Muscle of leg (tissue), 16 donors: ENCODE measurements at places on chromosomes 1 and 21. TPM values are rescaled to one million over a fixed set of nuclear protein-coding genes. Genes with fewer than 3 reads are reported as not detected.
A peak's percentile ranks its signal among the peaks of the same experiment; 100 is the strongest.

OR2G6 gene
- total RNA-seq: not detected

CNIH3 gene
- total RNA-seq: 2.9 TPM

- no peak for DNase-seq
- no peak overlapping the region for H3K4me3 ChIP-seq
- no peaks in the 10 kb centered on the region for H3K4me1 ChIP-seq
- no peak overlapping the region for H3K27ac ChIP-seq
- no peaks in the 10 kb centered on the region for H3K36me3 ChIP-seq
Observed at GRCh38 chr1:171636141-171636540, 14.1 kb downstream of the MYOCOS start.

DNA sequence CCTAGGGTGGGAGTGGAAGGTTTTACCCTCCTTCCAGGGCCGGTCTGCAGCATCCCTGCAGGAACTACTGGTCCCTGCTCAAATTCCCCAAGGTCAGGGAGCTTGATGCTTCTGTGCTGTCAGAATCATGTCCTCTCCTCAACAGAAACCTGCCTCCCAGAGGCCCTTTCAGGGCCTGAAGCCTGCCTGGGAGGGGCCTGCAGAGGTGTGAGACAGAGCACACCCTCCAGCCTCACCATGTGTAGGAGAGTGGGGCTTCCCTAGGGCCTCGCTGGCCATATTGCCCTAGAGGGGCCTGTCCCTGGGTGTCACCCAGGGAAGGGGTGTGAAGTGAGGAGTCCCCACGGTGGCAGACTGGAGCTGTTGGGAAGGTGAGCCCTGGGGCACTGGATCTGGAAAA, 21.1 kb downstream of the KNCN start:
- no peak overlapping the region for H3K4me3 ChIP-seq
- peaks cover 77% of the 10 kb centered on the region for H3K27me3 ChIP-seq
- H3K27ac ChIP-seq: no peak overlapping the region
- H3K36me3 ChIP-seq: no peaks in the 10 kb centered on the region
- H3K4me1 ChIP-seq: peaks cover 7% of the 10 kb centered on the region
- DNase-seq: no peak

- no peak overlapping the region for H3K27ac ChIP-seq
- H3K4me1 ChIP-seq: no peaks in the 10 kb centered on the region
- DNase-seq: no peak
- no peaks in the 10 kb centered on the region for H3K27me3 ChIP-seq
- no peak overlapping the region for H3K4me3 ChIP-seq
Observed at GRCh38 chr1:98827041-98827440, 165.5 kb downstream of the SNX7 start.

LCE1C gene
- not detected for total RNA-seq

GRCh38 chr1:97041026-97041425, 319.4 kb downstream of the PTBP2 start:
- DNase-seq: no peak
- no peaks in the 10 kb centered on the region for H3K4me1 ChIP-seq

DNA sequence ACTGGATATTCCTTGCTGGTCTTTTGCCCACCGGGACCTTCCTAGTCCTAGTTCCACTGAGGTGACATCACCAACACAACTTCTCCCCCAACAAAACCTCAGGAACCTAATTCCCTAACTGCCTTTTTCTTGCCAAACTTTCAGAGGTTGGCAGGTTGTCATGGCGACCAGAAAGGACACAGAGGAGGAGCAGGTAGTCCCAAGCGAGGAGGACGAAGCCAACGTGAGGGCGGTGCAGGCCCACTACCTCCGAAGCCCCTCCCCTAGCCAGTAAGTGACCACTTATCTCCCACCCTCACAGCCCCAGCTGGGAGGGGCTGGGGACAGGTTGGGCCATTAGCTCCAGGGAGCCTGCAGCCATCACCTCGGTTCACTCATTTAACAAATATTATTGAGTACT, 815 bp downstream of the STYXL2 start:
- H3K4me1 ChIP-seq: peaks cover 25% of the 10 kb centered on the region
- H3K27ac ChIP-seq: peak overlapping the region; percentile 93
- DNase-seq: peak; percentile 18

GRCh38 chr1:181141431-181141910, 53.0 kb downstream of the IER5 start:
- no peak for DNase-seq
- peaks cover 16% of the 10 kb centered on the region for H3K4me1 ChIP-seq
- H3K27ac ChIP-seq: no peak overlapping the region
- no peak overlapping the region for H3K4me3 ChIP-seq

- no peaks in the 10 kb centered on the region for H3K36me3 ChIP-seq
- H3K4me1 ChIP-seq: no peaks in the 10 kb centered on the region
- no peaks in the 10 kb centered on the region for H3K27me3 ChIP-seq
- DNase-seq: no peak
- H3K27ac ChIP-seq: no peak overlapping the region
Observed at GRCh38 chr1:224044420-224044819, 69.5 kb upstream of the FBXO28 start.

OPTC gene
- not detected for total RNA-seq

NR5A2 gene
- 3.7 TPM for total RNA-seq

DNA sequence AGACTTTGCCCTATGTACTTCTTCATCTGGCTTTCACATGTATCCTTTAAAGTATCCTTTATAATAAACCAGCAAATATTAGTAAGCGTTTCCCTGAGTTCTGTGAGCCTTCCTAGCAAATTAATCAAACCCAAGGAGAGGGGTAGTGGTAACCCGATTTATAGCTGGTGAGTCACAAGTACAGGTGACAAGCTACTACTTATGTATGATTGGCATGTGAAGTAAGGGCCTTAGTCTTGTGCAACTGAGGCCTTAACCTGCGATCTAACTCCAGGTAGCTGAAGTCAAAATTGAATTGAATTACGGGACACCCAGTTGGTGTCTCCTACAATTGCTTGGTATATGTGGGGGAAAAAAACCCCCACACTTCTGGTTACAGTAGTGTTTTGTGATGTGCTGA, 26.0 kb downstream of the SLC16A1 start:
- no peak for DNase-seq
- H3K36me3 ChIP-seq: peaks cover 8% of the 10 kb centered on the region
- no peak overlapping the region for H3K27ac ChIP-seq
- no peaks in the 10 kb centered on the region for H3K27me3 ChIP-seq
- H3K4me3 ChIP-seq: no peak overlapping the region

DNA sequence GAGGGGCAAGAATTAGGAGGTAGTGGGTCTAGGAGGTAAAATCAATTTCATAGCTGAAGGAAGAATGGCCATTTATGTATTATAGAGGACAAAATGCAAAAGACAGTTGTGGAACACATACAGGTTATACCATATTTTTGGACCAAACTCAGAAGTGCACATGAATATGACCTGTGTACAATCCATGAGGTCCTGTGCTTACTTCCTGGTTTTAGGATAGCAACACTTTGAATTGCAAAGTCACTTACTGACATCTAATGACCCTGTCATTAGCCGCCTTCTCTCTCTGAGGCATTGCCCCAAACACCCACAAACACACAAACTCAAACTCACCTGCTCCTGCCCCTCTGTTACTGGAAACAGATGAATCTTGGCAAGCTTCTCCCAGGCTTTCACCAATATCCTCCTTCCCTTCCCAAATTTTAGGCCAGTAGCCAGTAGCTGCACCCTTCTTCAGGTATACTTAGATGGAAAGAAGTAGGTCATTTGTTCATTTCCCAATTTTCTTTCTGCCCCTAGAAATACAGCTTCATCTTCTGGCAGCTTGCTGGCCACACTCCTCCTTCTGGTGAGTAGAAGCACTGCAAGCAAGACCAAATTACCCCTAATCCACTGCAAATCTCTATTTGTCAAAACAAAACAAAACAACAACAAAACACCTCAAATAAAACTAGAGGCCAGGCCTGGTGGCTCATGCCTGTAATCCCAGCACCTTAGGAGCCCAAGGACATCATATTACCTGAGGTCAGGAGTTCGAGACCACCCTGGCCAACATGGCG, 13.7 kb upstream of the RPL5 start:
- H3K36me3 ChIP-seq: no peaks in the 10 kb centered on the region
- DNase-seq: peak; percentile 23
- no peak overlapping the region for H3K27ac ChIP-seq
- H3K4me3 ChIP-seq: no peak overlapping the region
- no peaks in the 10 kb centered on the region for H3K4me1 ChIP-seq

BTBD8 gene
- total RNA-seq: 3.6 TPM

C8A gene
- not detected for total RNA-seq

DNA sequence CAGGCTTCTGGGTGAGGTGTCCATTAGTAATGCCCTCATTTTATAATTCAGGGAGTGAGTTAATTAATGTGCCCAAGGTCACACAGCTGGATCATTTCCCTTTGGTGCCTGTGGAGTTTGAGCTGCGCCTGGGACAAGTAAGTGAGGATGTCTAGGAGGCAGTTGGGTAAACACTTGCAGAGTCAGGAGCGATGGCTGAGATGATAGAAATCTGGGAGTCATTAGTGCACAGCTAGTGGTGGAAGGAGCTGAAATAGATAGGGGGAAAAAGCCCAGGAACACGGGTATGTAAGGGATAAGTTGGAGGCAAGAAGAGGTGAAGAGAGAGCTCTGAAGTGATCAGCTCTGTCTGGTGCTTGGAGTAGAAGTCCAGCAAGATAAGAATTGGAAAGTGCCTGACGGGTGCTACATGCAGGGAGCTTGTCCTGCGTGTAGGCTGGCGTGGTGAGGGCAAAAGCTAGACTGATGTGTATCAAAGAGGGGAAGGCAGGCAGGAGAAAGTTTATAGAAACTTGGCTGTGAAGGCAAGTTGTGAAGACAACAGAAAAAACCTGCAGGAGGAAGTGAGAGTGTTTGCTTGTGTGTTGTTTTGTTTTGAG, 1.7 kb upstream of the SCAF4 start:
- peak overlapping the region; percentile 3 for H3K27ac ChIP-seq
- no peak overlapping the region for H3K4me3 ChIP-seq
- H3K27me3 ChIP-seq: no peaks in the 10 kb centered on the region
- DNase-seq: no peak

DNA sequence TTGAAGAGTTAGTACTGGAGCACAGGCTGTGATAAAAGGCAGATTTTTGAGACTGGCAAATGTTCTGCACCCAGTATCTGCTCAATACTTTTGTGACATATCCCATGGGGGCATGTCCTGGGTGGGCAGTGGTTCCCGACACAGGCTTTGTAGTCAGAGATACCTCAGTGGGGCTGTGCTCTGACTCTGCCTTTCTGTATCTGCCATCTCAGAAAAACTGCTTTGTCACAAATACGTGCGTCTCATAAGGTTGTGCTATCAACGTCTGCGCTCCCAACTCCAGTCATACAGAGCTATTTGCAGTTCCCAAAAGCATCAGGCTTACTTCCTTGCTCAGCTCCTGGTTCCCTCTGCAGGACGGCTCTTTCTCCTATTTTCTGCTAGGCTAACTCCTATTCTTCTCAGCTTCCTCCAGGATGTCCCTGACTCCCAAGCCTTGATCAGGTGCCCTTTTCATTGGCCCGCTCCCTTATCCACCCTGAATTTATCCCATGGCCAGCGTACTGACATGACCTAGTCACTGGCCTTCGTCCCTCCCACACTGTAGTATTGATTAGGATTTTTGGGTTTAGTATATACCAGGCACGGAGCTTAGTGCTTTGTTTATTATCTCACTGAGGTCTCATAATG, 12.1 kb upstream of the RAB29 start:
- no peaks in the 10 kb centered on the region for H3K27me3 ChIP-seq
- no peak for DNase-seq
- no peak overlapping the region for H3K4me3 ChIP-seq
- H3K36me3 ChIP-seq: peaks cover 26% of the 10 kb centered on the region

KCNJ10 gene
- total RNA-seq: 0.35 TPM

- H3K27ac ChIP-seq: peak overlapping the region; percentile 31
- no peaks in the 10 kb centered on the region for H3K4me1 ChIP-seq
- H3K27me3 ChIP-seq: no peaks in the 10 kb centered on the region
- H3K36me3 ChIP-seq: no peaks in the 10 kb centered on the region
- H3K4me3 ChIP-seq: no peak overlapping the region
- DNase-seq: peak; percentile 93
Observed at GRCh38 chr1:186781730-186782129, 47.0 kb upstream of the PLA2G4A start.

GRCh38 chr1:159430985-159431384, 1.0 kb upstream of the OR10J4 start:
- no peaks in the 10 kb centered on the region for H3K27me3 ChIP-seq
- no peak overlapping the region for H3K4me3 ChIP-seq
- no peaks in the 10 kb centered on the region for H3K4me1 ChIP-seq
- H3K36me3 ChIP-seq: no peaks in the 10 kb centered on the region

UBE2U gene
- total RNA-seq: not detected

BATF3 gene
- 2.3 TPM for total RNA-seq

- no peaks in the 10 kb centered on the region for H3K4me1 ChIP-seq
- H3K36me3 ChIP-seq: peaks cover 4% of the 10 kb centered on the region
- no peaks in the 10 kb centered on the region for H3K27me3 ChIP-seq
- no peak overlapping the region for H3K4me3 ChIP-seq
- DNase-seq: no peak
Observed at GRCh38 chr1:151898519-151898991, 10.8 kb downstream of the THEM4 start.

- no peak overlapping the region for H3K4me3 ChIP-seq
- peaks cover 44% of the 10 kb centered on the region for H3K4me1 ChIP-seq
- H3K36me3 ChIP-seq: peaks cover 37% of the 10 kb centered on the region
- H3K27me3 ChIP-seq: no peaks in the 10 kb centered on the region
- DNase-seq: peak; percentile 29
Observed at GRCh38 chr1:44289530-44289929, 65.5 kb downstream of the ERI3 start.

GRCh38 chr1:179253286-179253972, 24.0 kb upstream of the ABL2 start:
- no peaks in the 10 kb centered on the region for H3K36me3 ChIP-seq
- DNase-seq: no peak
- H3K4me1 ChIP-seq: no peaks in the 10 kb centered on the region
- no peak overlapping the region for H3K4me3 ChIP-seq
- H3K27ac ChIP-seq: no peak overlapping the region
- H3K27me3 ChIP-seq: no peaks in the 10 kb centered on the region

LRRIQ3 gene
- 0.35 TPM for total RNA-seq

GRCh38 chr1:86277936-86278335, 118.2 kb downstream of the ODF2L start:
- no peak overlapping the region for H3K27ac ChIP-seq
- H3K4me1 ChIP-seq: no peaks in the 10 kb centered on the region
- no peak overlapping the region for H3K4me3 ChIP-seq
- H3K27me3 ChIP-seq: no peaks in the 10 kb centered on the region

C1QC gene
- 19.1 TPM for total RNA-seq

DNA sequence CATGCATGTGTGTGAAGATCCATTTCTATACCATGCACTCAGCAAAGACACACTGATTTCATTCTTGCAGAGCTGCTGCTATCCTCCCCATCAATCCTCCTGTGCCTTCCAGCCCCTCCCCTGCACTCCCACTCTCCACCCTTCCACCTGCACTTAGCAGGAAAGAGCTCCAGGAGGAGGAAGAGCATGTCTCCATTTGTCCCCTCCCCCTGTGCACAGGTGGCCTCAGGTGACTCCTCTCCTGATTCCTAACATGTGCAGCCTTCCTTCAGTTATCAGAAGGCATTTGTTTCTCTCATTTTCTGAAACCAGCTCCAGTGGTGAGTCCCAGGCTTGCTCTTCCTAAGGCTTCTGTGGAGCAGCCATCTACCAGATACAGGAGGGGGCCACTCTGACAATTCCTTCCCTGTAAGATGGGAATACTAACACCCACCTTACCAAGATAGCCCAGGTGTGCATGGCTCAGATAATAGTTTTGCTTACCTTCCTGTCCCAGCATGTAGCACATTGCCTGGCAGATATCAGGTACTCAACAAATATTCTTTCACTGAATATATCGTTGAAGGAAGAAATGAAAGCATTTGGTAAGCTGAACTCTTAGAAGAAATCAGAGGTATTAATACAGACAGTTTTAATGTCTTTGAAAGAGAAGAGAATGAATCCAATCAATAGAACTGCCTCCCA, 21.9 kb upstream of the FAM3B start:
- no peak overlapping the region for H3K4me3 ChIP-seq
- peaks cover 16% of the 10 kb centered on the region for H3K27me3 ChIP-seq
- H3K27ac ChIP-seq: no peak overlapping the region
- no peaks in the 10 kb centered on the region for H3K36me3 ChIP-seq
- H3K4me1 ChIP-seq: no peaks in the 10 kb centered on the region
